B cell (primary cell): ENCODE measurements at places on chromosomes 11 and 22. TPM values are rescaled to one million over a fixed set of nuclear protein-coding genes. Genes with fewer than 3 reads are reported as not detected.
A peak's percentile ranks its signal among the peaks of the same experiment; 100 is the strongest.

Gene ROBO4
- polyA plus RNA-seq, result not detected in 2 replicates

Gene PGR
- under 0.01 TPM in 1 of 2 replicates, not detected in the other for polyA plus RNA-seq

Gene FAT3
- not detected in 2 replicates for polyA plus RNA-seq

Gene MUC15
- not detected in 2 replicates for polyA plus RNA-seq

Gene TAF10
- 107 and 156 TPM in 2 replicates for polyA plus RNA-seq

Gene BDNF
- not detected in 2 replicates for polyA plus RNA-seq

Gene SCARF2
- 1.3 and 1.8 TPM in 2 replicates for polyA plus RNA-seq

Gene MYBPC3
- 1.4 and 1.5 TPM in 2 replicates for polyA plus RNA-seq

Gene NRGN
- 3.1 and 11.0 TPM in 2 replicates for polyA plus RNA-seq

GRCh38 chr22:25453557-25453956, 110.9 kb upstream of the GRK3 start:
- no peak for DNase-seq

GRCh38 chr11:111059726-111060125, 185.8 kb upstream of the POU2AF2 start:
- no peak for DNase-seq

GRCh38 chr11:28729339-28729738, 621.2 kb downstream of the METTL15 start:
- no peak for DNase-seq

- DNase-seq, result no peak
These were observed 111.1 kb downstream of the KCNQ1 start for GRCh38 chr11:2555891-2556290.

GRCh38 chr11:70662691-70663098, 264.4 kb downstream of the CTTN start:
- no peak for DNase-seq

DNA sequence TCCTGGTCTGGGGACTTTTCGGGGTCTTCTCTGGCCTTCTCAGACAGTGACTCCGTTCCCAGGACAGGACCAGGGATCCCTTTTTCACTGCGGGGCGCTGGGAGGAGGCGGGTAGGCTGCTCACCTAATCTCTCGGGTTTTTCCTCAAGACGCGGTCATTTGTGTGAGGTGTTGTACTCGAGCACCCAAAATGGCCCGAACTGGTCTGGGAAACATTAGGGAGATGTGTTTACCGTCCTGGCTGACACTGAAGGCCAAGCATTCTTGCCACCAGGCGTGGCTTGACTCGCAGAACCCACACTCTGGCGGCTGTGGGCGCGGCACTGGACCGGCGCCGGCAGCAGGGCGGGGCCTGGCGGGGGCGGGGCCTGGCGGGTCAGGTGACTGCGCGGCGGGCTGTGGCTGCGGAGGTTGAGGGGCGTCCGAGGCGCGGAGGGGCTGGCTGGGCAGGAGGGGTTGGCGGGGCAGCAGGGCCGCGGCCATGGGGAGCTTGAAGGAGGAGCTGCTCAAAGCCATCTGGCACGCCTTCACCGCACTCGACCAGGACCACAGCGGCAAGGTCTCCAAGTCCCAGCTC, at the start of gene SWAP70:
TSS of gene SWAP70 (plus strand) at position 379 of the 577 bp plus-strand sequence. CDS start at position 482, 103 bp downstream.
- DNase-seq, result peak; percentile 93

DNA sequence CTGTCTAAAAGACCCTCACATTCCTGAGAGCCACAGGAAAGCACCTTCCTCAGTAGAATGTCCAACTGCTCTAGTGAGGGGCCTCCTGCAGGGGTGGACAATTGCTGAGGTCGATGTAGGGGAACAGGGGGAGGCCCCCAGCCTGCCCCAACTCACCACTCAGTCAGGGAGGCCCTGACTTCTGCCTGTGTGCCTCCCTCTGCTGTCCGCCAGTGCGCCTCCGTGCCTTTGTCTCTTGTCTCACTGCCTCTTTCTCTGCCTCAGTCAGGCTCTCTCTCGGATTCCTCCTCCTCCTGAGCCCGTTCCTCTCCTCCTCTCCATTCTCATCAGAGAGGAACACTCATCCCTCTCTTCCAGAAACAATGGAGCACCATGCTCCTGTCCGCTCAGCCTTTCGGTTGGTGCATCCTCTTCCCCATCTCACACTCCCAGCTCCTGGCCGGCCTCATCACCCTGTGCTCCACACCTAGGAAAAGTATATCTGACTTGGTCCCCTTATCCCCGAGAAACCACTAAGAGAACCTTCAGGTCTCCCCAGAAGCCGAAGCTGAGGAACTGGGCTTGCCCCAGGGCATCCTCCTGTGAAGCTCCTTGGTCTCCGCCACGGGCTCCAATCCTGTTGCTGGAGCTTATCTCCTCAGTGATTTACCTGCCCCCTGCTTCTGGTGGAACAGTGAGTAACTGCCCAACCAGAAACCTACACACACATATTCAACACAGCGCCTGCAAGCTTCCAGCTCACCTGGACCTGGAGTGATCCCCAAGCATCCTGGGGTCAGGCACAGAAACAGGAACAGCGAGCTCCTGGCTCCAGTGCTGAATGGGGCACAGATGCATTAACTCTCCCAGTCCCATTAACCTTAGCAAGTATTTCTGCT, 2.3 kb downstream of the B3GAT1 start:
- DNase-seq, result no peak

GRCh38 chr11:118715245-118715831, 35.9 kb upstream of the TREH start:
- no peak for DNase-seq

DNA sequence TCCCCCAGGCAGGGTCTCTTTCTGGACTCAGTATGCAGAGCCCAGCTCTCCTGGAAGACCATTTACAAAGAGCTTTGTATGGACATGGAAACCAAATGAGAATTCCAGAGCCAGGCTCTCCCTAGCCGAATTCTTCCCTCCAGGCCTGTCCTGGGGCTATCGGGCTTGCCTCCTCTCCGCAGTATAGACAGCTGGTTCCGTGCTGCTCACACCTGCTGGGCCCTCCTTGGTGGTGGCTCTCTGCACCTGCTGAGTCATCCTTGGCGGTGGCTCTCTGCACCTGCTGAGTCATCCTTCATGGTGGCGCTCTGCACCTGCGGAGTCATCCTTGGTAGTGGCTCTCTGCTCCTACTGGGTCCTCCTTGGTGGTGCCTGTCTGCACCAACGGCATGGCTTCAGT, 743.5 kb downstream of the BRD1 start:
- DNase-seq, result no peak

DNA sequence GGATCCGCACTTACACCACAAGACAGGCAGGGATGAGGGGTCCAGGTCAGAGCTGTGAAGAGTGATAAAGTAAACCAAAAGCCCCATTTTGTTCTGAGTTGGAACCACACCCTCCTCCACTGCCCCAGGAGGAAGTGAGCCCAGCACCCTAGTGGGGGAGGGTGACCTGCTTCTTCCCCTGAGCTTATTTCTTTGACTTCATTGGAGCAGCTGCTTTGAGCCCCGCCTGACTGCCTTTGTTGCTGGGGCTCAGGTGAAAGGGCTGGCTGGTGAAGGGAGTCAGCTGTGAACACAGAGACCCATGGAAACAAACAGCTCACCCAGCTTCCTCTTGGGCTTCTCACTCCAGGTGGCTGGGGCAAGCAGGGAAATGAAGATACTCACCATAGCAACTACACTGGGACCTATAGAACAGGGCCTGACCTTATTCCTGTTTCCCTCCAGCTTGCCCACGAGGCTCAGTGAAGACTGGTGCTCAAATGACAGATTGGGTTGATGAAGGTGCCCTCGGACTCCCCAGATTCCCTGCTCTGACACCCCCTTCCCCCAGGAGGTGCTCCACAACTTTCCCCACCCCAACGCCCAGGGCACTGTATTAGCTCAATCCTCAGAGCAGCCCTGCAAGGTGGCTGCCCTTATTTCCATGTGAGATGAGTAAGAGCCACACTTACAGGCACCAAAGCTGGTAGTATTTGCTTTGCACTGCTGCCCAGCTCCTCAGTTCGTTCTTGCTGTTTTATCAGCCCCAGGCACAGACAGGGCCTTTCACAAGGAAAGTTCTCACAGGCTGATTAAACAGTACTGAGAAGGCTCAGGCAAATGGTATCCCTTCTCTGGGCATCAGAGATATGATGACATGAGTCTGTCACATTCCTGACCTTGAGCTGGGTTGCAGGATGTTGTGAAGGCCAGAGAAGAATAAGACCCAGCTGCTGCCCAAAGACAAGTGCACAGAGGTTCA, 2.4 kb downstream of the UCP2 start:
- peak; percentile 95 for DNase-seq

GRCh38 chr11:122656073-122656630, 630 bp downstream of the UBASH3B start:
- peak; percentile 72 for DNase-seq

- DNase-seq, result no peak
These were observed 13.6 kb downstream of the GLB1L3 start for GRCh38 chr11:134289789-134290188.

GRCh38 chr22:29480512-29481264, 670 bp downstream of the NEFH start:
- peak; percentile 61 for DNase-seq

GRCh38 chr11:72776117-72776843, 17.6 kb downstream of the STARD10 start:
- DNase-seq, result no peak

DNA sequence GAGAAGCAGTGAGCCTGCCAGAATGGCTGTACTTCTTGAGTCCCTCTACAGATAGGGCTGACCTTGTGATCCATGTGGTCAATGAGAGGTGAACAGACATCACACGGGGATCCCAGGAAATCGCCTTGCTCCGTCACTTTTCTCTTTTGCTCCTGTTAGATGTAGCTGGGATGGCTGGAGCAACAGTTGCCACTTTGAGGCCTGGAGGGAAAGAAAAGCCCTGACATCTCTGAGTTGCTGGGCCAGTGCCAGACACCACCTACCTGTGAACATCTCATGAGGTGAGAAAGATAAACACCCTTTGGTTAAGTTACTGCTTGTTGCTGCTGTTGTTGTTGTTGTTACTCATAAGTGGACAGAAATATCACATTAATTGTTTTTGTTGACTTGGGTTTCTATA, 840.3 kb downstream of the TBC1D22A start:
- no peak for DNase-seq

DNA sequence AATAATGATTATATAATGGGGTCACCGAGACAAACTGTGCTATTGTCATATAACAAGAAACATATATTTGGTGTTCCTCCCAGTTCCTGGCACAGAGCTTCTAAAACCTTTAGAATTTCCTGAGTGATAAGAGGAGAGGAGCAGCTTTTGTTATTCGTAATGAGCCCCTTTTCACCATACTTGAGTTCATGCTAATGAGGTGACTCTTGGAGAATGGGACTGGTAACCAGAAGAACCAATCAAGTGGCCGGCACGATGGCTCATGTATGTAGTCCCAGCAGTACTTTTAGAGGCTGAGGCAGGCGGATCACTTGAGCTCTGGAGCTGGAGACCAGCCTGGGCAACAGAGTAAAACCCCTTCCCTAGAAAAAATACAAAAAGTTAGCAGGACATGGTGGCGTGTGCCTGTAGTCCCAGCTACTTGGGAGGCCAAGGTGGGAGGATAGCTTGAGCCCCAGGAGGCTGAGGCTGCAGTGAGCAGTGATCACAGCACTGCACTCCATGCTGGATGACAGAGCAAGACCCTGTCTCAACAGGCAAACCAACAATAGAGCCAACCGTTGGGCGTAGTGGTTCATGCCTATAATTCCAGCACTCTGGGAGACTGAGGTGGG, 62.7 kb upstream of the FTH1 start:
- DNase-seq, result no peak

- DNase-seq, result no peak
These were observed 10.6 kb upstream of the CCDC83 start for GRCh38 chr11:85844439-85845123.

DNA sequence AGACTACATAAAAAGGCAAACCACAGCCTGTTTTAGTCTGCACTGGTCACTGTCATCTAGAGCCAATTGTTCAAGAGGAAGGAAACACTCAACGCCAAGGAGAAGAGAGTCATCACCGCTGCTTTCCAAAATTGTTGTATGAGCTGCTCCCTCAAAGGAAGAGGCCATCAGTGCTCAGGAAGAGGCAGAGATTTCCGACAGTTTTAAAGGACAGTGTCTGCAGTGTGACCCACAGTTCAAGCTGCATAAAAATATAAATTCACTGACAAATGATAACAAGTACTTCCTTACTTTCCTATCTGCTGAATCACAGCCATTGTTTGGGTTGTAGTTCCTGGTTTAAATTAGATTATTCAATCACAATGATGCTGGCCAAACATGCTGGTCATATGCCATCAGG, 16.4 kb downstream of the PRCP start:
- no peak for DNase-seq

GRCh38 chr11:118227865-118228785, 3.3 kb upstream of the JAML start:
- peak; percentile 70 for DNase-seq

DNA sequence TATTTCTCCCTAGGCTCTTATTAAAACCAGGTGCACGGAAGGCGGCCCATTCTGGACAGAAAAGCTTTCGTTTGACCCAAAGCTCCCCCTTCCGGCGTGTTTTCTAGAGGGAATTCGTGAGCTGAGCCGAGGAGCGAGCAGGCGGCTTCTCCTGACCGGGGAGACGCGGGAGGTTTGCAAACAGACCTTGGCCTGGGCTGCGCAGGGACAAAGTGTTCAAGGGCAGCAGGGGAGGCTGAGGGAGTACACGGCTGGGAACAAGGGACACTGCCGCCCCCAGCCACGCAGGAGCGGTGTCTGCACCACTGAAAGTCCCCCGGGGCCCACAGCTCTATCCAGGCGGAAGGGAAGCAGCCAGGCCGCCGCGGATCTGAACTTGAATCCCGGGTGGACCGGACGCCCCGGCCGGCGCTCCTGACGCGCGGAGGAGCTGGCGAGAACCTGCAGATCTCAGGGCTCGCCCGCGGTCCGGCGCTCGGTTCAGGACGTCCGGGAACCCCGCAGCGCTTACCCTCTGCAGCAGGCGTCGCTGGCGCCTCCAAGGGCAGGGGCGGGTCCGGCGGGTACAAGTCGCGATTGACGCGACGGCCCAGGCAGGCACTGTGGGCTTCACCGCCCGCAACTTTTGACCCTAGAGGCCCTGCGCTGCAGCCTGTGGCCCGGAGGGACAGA, 101.9 kb downstream of the WT1 start:
- no peak for DNase-seq
